ENCODE measurements at places on chromosomes 4 and X.

- DNase-seq: no peak
These were observed 1048.4 kb downstream of the NLGN4X start for GRCh38 chrX:5180135-5180741.

GRCh38 chr4:22596409-22596808 lies 80.5 kb upstream of the ADGRA3 start:
- no peak for DNase-seq

- peak; percentile 49 for DNase-seq
These were observed 80.7 kb upstream of the IGFBP7 start for GRCh38 chr4:57190601-57191481.

GRCh38 chr4:26459054-26459755 lies 31.1 kb downstream of the CCKAR start:
- DNase-seq: peak; percentile 4

DNA sequence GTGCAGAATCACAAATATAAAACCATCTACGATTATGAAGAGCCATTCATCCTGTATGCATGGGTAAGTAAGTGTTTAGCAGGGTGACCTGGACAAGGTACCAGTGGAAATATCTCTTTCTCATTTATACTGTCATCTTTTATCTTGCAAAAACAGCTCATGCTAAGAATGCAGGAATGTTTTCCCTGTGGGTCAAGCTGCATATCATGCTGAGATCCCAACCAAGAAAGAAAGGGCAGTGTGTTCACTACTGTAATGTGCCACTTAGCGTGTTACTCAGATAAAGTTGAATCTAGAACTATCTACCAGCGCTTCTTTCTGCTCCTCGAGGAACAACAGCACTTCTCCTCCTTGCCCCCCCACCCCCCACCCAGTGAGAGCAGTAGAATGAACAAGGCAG lies 212.7 kb upstream of the TBL1X start:
- no peak for DNase-seq

Data from hematopoietic multipotent progenitor cell treated with erythropoietin and hydrocortisone succinate and interleukin-3 and kit ligand, for 15 days (in vitro differentiated cells).